Breast epithelium (tissue), 4 donors: ENCODE measurements at places on chromosomes 2 and 18.

DNA sequence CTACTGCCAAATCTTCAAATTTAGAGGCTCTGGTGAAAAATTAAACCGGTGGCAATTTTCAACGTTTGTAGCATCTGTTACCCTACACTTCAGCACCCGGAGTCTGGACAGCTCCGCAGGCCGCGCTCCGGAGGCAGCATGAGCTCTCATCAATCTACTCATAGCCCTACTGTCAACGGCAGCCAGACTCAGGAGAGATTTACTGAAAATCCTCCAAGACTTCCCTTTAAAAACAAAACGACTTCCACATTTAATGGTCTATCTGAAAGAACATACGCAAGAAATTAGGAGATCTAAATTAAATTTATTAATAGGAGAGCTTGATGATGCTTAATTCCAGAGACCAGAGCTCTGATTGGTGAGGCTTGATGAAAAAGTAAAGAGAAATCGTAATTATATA, 970 bp upstream of the ADCYAP1 start:
- no peak for DNase-seq

DNA sequence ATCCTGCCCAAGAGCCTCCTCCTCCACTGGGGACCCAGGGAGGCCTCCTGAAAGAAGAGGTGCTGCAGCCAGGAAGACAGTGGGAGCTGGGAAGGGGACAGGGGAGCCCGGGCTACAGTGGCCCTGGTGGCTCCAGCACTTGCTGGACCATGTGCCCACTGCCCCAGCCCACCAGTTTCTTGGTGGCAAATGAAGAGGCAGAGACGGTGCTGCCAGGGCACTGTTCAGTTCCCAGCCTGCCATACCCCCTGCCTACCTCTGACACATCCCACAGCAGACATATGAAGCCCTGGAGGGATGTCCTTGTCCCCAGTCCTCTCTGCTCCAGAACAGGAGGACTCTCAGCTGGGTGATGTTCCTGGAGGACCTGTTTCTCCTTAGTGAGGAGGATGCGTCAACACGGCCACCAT, 3.7 kb downstream of the RAMP1 start:
- no peak for DNase-seq

GRCh38 chr2:147829106-147829505, 15.7 kb upstream of the ACVR2A start:
- DNase-seq = no peak

DNA sequence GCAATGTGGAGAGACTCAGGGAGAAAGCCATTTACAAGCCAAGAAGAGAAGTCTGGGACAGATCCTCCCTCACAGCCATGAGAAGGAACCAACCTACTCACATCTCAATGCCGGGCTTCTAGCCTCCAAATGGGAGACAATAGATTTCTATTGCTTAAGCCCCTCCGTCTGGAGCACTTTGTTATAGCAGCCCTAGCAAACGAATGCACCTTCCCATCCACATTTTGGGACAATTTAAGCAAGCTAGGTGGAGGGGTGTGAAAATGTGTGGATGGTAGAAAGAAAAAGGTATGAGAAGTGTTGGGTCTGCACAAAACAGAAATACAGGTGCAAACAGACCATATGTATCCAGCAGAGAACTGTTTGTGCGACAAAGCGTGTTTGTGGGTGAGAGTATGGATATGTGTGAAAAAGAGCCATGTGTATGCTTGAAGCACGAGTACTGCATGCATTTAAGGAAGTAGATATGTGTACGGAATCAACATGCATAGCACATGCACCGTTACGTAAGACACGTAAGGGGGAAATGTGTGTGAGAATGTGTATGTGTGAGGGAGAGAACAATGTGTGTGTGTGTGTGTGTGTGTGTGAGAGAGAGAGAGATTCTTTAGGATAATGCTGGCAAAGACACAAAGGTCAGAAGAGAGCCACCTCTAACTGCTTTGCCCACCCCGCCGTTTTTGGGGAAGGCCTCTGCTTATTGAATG, 13.1 kb upstream of the E2F6 start:
- DNase-seq = no peak

GRCh38 chr18:67477522-67477921, 39.0 kb downstream of the DSEL start:
- no peak for DNase-seq

DNA sequence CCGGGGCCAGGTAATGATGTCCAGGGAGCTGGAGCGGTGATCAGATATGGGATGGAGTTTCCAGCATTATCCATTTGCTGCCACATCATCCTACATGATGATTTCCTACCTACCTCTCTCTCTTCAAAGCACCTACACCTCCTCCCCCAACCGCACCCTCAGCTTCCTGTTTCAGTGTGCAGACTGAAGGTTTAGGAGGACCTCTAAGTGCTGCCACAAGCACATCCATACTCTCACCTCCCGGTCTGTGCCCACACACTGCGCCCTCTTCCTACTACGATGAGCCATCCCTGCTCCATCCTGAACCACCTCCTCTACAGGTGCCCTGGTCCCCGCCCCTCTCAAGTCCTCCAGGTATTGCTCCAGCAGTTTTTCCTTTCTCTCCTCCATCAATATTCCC, 123.7 kb downstream of the ALPK2 start:
- DNase-seq = no peak

GRCh38 chr2:189608795-189609422, 28.3 kb upstream of the SLC40A1 start:
- no peak for DNase-seq

DNA sequence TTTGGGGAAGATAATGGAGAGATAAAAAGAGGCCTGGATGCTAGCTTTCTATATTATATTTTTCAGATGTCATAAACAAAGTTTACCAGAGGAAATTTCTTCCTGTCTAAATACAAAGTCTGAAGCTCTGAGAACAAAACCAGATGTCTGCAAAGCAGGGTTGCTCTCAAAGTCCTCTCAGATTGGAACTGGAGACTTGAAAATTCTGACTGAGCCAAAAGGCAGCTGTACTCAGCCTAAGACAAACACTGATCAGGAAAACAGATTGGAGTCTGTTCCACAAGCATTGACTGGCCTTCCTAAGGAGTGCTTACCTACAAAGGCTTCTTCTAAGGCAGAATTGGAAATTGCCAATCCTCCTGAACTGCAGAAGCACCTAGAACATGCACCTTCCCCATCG, 25.1 kb downstream of the KDM3A start:
- no peak for DNase-seq

GRCh38 chr2:99878581-99879350, 263.6 kb downstream of the AFF3 start:
- DNase-seq = no peak

DNA sequence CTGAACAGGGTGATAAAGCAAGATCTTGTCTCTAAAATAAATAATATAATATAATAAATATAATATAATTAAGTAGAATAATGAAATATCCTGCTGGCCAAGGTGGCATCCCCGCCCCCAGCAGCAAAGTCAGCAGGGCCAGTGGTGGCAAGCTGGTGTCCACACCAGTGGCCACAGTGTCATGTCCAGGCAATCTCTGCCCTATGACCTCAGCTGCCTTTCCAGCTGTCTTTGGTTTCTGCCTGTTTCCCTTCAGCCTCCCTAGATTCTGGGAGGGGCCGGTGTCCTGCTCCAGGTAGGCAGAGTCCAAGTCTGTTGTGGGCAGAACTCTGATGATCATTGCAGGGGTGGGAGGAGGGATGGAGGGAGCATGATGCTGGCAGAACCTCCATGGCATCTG, 16.2 kb upstream of the STEAP3 start:
- DNase-seq = no peak

GRCh38 chr2:2324119-2324518, 7.0 kb downstream of the MYT1L start:
- no peak for DNase-seq

DNA sequence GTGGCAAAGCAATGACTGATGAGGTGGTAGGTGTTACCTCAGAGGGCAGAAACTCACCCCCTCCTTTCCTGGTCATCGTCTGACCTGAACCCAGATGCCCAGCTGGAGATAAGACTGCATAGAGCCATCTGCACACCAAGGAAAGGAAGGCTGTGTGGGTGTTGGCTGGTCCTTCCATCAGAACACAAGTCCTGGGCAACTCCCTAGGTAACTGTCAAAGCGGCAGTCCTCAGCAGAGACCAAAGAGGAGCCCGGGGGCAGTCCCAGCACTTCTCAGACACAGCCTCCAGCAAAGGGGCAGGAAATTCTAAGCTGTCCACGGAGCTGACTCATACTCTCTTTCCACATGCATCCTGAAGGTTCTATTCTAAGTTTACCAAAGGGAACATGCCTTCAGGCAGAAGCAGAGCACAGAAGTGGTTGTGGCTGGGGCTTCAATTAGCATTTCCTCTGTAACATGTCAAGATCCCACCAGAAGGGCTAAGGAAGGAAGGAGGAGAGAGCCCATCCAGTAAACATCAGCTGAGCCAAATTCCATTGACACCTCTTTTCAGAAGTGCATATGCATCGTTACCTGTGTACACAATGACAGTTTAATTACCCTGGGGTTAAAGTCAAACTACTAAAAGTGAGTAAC, 54.7 kb downstream of the SPRED2 start:
- no peak for DNase-seq

GRCh38 chr2:160345071-160345764, 145.1 kb upstream of the ITGB6 start:
- no peak for DNase-seq

GRCh38 chr2:225464346-225465025, 65.0 kb downstream of the NYAP2 start:
- no peak for DNase-seq

GRCh38 chr2:203758841-203759689, 52.6 kb downstream of the CD28 start:
- no peak for DNase-seq

GRCh38 chr2:212863185-212863588, 288.2 kb downstream of the IKZF2 start:
- DNase-seq = no peak

DNA sequence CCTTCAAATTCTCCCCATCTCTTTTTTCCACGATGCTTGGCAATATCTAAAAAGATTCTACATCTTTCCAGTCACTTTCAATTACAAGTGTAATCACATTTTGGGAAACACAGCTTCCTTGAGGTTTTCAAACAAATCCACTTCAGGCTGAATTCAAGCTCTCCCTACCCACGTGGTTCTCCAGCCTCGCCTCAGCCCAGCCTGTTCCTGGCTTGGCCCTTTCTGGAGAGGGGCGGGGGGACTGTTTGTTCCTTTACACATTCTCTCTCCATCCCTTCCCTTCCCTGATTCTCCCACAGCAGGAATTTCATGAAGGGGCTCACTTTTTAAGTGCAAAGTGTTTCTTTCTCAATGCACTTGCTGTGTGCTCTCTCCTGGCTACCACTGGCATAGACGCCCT, 226.3 kb upstream of the SOX11 start:
- DNase-seq = no peak

GRCh38 chr2:217120429-217120828, 260.6 kb upstream of the TNP1 start:
- DNase-seq = no peak

GRCh38 chr2:230227216-230227615, 1.7 kb downstream of the SP140 start:
- DNase-seq = no peak

DNA sequence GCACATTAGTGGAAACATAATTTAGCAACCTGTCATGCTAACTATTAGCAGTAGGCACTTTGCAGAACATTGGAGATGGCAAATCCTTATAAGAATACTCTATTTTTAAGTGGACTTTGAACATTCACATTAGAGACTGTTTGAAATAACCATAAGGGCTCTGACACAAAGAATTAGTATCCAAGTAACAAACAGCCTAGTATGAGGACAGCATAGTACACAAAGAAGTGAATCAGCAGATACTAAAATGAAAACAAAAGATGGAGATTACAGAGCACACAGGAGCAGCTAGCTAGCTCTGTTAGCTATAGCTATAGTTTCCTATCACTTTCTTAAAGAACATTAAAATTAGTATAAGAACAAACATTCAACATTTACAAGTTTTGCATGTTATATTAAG, 256.3 kb upstream of the SPOPL start:
- DNase-seq = no peak

DNA sequence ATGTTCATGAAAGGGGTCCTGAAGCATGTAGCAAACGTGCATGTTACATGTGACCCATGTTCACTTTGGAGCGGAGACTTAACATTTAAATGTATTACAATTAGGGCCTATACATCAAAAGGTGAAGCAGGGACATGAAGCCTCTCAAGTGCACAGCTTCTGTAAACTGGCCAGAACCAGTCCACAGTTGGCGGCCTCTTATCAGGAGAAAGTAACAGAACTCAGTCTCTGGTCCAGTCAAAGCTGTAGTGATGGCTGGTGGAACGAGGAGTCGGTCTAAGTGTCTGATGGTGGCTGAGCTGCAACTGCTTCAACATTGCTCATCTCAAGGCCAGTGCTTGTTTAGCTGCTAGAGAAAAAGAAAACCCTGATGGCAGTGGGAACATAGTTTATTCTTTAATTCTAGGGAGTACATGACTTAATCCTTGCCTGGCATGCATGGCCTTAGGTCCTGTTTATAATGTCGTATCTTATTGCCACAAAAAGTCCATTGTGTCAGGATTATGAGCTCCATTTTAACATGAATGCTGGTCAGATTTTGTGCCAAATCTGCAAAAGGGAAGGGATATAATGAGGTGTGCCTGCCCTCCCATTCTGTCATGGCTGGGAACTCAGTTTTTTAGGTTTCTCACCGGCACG, 22.2 kb upstream of the YES1 start:
- DNase-seq = no peak

DNA sequence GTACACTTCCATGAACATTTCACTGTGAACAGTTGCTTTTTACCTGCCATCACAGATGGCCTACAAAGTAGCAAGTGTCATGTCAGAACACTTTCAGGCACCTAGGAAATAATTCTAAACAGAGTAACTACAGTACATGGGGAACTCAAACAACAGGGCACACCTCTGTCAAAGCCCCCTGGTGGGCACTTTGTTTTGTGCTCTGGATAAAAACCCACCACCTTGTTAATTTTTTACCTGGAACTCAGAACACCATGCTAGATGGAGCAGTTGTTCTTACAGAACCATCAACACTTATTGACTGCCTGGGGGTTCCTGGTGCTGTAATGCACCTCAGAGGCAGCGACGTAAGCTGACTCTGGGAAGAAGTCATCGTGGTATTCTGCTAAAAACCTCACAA, 2.3 kb downstream of the MSL3B start:
- DNase-seq = no peak

DNA sequence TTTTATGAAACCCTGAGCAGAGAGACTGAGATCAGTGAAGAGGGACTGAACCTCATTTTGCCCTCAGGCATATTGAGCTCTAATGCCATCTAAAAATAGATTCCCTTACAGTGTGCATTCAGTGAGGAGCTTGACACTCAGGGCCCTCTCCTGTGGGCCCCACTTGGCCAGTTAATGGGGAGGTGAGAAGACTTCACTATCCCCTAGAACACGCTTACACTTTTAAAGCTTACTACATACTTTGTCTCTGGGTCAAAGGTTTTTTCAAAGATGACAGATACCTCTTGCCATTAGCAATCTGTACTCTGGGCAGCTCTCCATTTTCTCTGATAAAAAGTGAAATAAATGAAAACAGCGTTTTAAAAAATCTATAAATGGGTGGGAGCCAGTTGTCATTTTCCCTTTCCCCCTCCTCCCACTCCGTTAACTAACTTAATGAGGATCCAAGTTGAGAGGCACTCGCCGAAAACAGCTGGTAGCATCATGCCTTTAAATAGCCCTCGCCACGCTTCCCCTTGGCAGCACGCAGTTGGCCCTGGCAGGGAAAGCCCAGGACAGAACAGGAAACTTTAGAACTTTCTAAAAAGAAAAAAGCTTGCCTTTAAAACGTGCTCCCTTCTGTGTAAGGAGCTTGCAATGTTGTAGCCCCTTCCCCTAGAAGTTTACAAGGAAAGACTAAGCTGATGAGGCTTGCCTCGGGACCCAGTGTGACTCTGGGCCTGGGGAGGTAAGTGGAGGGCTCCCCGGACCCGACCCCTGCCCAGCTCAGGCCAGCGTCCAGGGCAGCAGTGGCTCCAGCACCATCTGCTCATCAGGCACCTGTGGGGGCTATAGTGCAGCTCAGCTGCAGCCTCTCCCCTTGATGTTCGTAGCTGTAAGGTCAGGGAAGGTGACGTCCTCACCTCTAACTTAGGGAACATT, 58.8 kb upstream of the FOSL2 start:
- no peak for DNase-seq
